ENCODE measurements at places on chromosomes 13 and 19.

- DNase-seq, result no peak
Observed at GRCh38 chr19:40813182-40813581, 14.2 kb downstream of the EGLN2 start.

DNA sequence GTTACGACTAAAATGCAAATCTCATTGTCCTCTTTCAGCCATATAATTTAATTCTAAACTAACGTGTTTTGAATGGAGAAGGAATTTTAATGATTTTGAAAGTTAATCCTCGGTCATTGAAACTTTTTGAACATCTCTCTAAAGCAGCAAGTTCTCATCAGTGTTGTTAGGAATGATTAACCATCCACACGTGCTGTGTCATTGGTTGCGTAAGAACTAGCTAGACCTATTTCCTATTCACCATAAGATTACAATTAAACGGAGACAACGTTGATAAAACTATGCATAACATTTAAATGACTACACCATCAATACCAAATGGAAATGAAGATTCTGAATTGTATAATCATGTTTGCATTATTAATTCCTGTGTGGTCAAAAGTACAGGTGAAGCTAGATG lies 155.6 kb upstream of the IRS2 start:
- DNase-seq, result no peak

DNA sequence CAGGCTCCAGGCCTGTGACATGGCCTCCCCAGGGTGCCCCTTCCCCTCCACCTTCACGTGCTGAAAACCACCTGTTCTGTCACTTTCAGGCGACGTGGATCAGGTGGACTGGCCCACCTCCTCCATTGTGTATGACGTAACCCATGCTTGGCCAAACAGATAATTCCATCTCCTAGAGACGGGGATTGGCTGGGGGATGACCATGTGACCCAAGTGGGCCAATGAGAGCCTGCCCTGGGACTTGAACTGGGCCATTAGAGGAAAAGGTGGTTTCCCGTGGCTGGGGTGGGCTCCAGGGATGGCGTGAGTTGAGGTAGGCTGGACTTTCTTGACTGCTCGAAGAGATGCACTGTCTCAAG lies 3.6 kb upstream of the ADAMTSL5 start:
- DNase-seq, result no peak

GRCh38 chr19:29001141-29001581 lies 211.8 kb downstream of the UQCRFS1 start:
- DNase-seq, result no peak

GRCh38 chr19:31249217-31249616 lies 100.0 kb downstream of the TSHZ3 start:
- no peak for DNase-seq

GRCh38 chr19:39641773-39642172 lies 13.9 kb upstream of the LGALS16 start:
- DNase-seq, result no peak
